ENCODE measurements at places on chromosomes 7 and 10.

DNA sequence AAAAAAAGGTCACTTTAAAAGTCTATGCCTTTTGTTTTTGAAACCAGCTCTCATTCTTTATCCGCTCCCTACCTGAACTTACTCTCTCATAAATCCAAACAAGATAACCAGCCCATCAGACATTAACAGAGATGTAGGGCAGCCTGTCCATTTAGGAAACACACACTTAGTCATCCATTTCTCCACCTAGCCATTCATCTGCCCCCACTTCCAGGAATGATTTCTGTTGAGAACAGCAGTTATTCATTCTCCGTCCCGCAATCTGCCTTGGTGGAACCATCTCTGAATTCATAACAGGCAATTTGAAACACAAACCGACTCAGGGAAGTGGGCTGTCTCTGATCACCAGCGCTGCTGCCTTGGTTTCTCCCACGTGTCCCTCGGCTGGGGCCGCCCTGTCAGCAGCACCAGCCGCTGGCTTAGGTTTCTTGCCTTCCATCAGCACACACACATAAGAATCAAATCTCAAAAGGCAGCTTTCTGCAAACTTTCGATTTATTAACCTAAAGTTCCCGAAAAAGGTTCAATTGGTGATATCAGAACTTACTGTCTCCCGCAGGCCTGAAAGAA lies 528.2 kb upstream of the NRP1 start:
- DNase-seq = no peak

DNA sequence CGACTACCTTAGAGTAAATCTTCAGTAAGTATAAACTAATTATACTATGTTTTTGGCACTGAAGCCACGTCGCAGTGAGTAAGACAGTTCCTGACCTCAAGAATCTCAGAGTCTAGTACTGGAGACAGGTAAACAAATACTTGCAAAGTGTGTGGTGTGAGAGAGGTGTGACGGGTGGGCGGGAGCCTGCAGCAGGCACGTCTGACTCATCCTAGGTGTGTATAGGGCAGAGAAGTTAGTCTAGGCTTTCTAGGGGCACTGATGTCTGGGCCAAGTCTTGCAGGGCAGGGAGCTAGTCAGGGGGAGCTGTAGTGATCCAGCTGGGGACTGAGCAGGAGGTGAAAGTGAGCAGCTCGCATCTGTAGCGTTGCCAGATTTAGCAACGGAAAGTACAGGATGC lies 35.9 kb upstream of the SFTPD start:
- DNase-seq = no peak

- DNase-seq = no peak
Measured at GRCh38 chr10:110036640-110037039, 28.9 kb downstream of the ADD3 start.

GRCh38 chr7:118214833-118215182 lies 9.7 kb upstream of the ANKRD7 start:
- no peak for DNase-seq

GRCh38 chr7:151126491-151127137 lies 40.3 kb downstream of the AGAP3 start:
- DNase-seq = no peak

- no peak for DNase-seq
Measured at GRCh38 chr10:33521062-33521461, 186.6 kb upstream of the NRP1 start.

DNA sequence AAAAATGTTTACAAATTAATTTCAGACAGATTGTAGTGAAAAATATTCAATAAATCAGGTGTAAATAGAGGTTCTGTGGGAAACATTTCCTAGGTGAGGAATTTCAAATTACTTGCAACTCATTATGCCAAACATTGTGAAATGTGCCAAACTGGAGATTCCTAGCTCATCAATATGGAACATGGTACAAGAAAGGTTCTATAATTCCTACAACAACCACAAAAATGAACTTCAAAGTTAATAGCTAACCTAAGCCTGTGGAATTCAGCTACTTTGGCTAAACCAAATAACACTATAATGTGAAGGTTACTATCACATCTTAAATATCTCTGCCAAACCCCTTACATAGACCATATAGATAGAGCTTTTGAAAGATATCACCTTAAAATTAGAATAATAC lies 223.3 kb upstream of the HGF start:
- no peak for DNase-seq

- DNase-seq = no peak
Measured at GRCh38 chr7:21108182-21108581, 319.7 kb upstream of the SP4 start.

DNA sequence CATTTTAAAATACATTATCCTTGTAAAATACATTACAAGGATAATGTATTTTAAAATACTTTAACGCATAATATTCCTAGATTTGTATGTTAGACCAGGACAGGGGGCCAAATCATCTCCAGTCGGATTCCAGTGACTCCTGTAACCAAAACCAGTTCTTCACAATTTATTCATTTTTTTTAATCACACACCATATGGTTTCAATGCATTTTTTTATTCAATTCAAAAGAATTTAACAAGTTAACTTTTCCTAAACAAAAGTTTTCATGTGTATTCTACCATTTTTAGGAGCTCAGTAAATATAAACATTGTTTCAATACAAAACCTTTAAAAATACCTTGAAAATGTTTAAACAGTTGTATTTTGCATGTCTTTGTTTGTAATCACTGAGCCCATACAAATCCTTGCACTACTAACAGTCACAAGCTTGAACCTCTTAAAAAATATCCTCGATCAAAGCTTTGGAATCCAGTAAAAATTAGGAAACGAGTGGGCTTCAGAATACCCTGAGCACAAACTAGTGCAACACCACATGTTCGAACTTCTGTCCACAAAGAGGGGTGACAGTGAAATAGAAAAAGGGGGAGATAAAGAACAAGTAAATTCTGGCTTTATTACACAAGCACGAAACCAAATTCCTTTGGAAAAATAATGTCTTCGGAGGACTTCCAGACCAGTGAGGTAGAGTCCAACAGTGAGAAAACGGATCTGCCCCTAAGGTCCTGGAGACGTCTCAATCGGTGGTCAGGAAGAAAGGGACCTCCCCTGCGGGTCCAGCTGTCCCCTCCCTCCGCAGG lies 1.6 kb downstream of the CCDC71L start:
- DNase-seq = no peak

DNA sequence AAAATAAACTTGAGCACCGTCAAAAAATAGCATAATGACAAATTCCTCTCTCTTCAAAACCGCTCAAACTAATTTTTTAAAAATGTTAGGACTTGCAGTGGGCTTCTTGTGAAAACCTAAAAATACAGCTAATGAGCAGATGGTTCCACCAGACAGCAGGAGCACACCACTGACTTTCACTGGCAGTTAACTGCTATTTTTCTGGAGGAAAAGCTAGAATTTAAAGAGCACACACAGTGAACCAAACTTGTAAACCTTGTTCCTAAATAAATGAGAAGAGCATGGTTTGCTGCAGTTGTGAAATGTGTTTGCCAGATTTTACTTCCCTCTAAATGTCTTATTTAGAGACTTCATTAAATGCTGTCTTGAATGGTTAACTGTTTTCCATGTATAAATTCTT lies 143.9 kb downstream of the RAPGEF5 start:
- DNase-seq = no peak

- no peak for DNase-seq
Measured at GRCh38 chr10:32004161-32004591, 52.0 kb downstream of the KIF5B start.
